Pons (tissue), 1 donor: ENCODE measurements at places on chromosomes 12 and 14.

DNA sequence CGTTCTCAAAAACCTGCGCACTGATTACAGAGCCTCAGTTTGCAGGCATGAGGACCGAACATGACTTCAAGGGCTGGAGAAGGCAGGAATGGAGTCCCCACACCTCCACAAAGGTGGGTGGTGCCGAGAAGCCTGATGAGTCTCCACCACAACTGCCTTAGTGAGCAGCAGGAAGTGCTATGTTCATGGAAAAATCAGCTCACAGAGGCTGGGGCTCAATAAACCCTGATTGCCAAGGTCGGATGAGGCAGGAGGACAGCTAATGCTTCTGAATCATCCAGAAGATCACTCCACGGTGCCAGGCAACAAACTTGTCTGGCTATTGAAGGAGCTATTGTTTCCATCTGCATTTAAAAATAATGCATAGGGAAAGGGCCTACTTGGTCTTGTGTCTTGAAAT, 31.1 kb downstream of the APPL2 start:
- DNase-seq = no peak

DNA sequence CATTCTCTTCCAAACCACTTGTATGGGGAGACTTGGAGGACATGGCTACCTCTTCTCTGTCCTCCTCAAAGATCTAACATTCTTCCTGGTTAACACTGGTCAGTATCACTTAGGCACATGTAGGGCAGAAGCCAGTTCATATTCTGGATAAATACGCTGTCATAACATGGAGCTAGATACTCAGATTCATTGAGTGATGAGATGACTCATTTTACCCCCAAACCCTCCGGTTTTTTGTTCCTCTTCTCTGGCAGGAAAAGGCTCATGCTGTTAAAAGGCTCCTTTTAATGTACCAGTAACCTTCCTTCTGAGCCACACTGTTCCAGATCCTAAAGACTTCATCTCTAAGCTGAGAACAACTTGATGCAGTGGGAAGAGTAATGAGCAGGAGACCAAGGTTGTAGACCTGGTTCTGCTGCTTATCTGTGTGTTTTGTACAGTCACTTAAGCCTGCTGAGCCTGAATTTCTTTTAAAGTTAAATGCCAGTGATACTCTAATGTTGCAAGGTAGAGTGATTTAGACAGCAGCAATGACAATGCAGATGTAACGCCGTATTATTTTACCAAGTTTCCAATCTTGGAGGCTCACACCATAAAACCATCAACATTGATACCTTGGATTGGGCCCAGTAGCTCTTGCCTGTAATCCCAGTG, 57.3 kb upstream of the ELK3 start:
- DNase-seq = no peak

GRCh38 chr14:89977668-89978067, 21.9 kb downstream of the TDP1 start:
- DNase-seq = peak; percentile 92

- DNase-seq = no peak
Measured at GRCh38 chr14:21874167-21874566, 200.5 kb upstream of the OR4E1 start.

DNA sequence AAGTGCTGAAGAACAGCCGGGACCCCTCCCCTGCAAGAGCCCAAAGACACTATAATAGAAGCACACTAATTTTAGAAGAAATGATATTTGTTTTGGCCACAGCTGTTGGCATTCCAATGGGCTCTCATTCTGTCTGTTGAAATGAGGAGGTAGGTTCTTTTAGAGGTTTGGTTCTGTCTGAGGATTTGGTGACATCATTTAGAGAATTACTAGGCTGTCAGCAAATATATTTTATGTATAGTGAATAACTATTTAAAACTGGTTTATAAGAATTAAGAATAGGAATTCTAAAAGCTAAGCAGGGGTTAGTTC, 200.7 kb upstream of the SLC38A2 start:
- DNase-seq = no peak

DNA sequence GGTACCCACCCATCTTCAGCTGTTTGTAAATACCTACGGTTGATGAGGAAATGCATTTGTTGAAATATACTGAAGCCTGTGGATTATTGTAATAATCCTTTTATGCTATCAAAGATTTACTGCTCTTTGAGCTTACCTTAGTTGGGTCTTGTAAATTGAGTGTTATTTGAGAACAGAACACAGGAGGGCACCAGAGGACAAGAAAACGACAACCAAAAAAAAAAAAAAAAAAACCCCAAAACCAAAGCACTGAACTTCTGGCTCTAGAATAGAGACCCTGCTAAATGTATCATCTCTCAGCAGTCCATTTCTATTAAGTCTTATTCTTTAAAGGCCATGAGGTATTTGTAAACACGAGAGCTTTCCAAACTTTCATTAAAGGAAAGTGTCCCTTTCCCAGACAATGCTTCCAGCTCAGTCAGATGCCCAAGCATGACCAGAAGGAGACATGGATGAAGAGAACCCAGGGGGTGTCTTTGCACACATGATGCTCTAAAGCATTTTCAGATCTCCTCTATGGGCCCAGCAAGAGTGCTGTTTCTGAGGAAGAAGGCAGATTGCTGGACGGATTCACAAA, 763.9 kb downstream of the NRXN3 start:
- peak; percentile 17 for DNase-seq

GRCh38 chr14:33567731-33568130, 383.1 kb downstream of the EGLN3 start:
- no peak for DNase-seq

- DNase-seq = peak; percentile 4
Measured at GRCh38 chr14:73344319-73344718, 107.0 kb downstream of the PAPLN start.
